ENCODE measurements at places on chromosomes 5 and 9. TPM values are rescaled to one million over a fixed set of nuclear protein-coding genes. Genes with fewer than 3 reads are reported as not detected.

The ZNF462 gene
- 3.6 TPM for total RNA-seq

The TAF11L5 gene
- total RNA-seq = not detected

The ZER1 gene
- 14.9 TPM for total RNA-seq

The GAS1 gene
- total RNA-seq = 0.09 TPM

The CYSRT1 gene
- total RNA-seq = 5.0 TPM

The CDH9 gene
- total RNA-seq = not detected

The MRPL36 gene
- total RNA-seq = 116 TPM

The C9 gene
- total RNA-seq = not detected
